CD4-positive, alpha-beta T cell treated with Interleukin-1 beta for 1 hour (primary cell): ENCODE measurements at places on chromosomes 5 and 9.
A peak's percentile ranks its signal among the peaks of the same experiment; 100 is the strongest.

GRCh38 chr5:181120306-181120705 lies 10.7 kb downstream of the OR2V1 start:
- no peak for DNase-seq

GRCh38 chr9:131735238-131736128 lies 4.4 kb downstream of the RAPGEF1 start:
- DNase-seq = no peak

DNA sequence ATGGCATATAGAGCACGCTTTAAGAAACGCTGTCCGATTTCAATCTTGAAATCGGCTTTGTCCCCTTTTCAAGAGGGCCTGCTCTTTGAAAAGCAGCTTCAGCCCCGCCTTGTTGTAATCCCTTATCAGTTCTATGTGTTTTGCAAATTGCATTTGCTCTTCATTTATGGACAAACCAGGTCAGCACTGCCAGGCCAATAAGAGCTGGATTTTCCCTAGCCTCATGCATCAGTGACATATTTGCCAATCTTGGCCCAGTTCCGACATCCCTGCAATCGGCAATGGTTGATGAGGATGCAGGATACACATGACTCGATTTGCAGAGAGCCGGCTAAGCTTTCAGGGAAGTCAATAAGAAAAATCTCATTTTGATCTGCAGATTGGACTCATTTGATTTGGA lies 529.1 kb upstream of the CLINT1 start:
- DNase-seq = no peak

- peak; percentile 35 for DNase-seq
Measured at GRCh38 chr9:137286975-137287383, 9.5 kb downstream of the TOR4A start.

- DNase-seq = no peak
Measured at GRCh38 chr9:109742776-109743348, 37.1 kb upstream of the PALM2AKAP2 start.

DNA sequence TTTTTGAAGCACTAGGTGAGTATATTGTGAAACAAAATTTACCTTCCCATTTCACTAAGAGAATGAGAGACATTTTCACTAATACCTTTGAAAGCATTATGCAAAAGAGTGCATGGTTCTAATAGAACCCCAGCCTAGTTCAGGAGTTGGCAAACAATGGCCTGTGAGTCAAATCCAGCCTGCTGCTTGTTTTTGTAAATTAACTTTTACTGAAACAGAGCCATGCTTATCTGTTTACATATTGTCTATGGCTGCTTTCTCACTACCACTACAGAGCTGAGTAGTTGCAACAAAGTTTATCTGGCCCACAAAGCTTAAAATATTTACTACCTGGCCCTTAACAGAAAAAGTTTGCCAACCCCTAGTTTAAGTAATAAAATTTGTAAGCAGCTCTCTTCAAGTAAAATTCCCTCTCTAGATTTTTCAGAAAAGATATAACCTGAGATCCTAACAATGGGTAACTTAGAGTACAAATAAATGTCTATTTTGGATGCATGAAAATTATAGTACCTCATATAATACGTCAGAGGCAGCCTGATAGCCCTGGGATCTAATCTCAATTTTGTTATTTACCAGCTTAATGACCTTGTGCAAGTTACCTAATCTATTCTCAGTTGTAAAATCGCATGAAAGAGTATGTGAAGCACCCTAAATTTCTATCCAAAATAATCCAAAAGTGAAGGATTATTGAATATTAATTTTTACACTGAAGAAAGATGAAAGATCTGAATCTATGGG lies 50.7 kb upstream of the ARL15 start:
- no peak for DNase-seq

- no peak for DNase-seq
Measured at GRCh38 chr5:101585366-101585765, 682.3 kb upstream of the ST8SIA4 start.

DNA sequence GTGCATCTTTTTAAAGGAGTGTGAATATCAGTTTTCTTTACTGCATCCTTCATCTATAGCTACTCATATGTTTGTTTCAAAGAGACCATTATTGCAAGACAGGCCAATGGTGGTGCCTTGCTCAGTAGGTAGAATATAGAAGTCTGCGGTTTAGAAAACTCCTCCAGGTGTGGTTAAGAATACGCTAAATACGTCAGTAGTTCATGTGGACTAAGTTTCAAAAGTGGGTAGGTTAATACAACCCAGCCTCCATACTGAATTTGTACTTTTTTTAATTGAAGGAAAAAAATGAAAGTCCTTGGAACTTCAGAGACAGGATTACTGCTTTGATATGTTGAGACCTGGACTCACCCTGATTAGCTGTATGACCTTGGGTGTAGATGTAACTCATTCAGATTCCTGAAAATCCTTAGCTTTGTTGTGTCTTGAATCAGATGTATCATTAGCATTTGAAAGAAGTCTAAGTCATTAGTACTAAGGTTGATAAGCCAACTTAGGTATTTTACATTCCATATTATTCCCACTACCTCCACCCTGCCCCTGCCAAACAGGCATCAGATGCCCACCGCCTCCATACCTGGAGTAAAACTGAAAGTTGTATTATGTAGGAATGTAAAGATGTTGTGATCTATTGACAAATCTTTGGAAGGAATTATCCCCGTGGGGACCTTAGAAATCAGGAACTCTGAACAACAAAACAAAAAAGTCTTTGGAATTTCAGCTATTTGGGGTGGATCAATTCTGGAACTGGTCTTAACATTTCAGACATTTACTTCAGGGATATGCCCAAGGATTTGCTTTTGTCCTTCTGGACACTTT lies 6.1 kb downstream of the BASP1 start:
- no peak for DNase-seq

DNA sequence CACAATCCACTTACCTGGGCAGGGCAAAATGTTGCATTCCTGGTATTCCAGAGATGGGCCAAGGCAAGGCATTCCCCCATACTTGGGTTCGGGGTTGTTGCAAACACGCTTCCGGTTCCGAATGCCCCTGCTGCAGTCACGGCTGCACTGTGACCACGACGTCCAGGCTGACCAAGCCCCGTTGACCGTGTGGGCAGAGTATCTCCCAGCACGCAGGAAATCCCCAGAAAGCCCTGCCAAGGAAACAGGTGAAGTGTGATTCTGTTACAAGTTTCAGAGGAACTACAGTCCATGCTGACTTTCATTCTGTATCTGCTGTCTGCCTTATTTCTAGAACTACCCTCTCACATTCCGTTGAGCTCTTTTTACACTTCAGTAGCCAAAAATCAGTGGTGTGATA lies 483.0 kb downstream of the SEMA5A start:
- DNase-seq = no peak

- DNase-seq = no peak
Measured at GRCh38 chr5:10476878-10477277, 35.2 kb downstream of the ROPN1L start.

GRCh38 chr9:70830618-70831017 lies 290.8 kb downstream of the TRPM3 start:
- no peak for DNase-seq

GRCh38 chr9:101639311-101639710 lies 44.5 kb upstream of the PPP3R2 start:
- DNase-seq = no peak
